ENCODE measurements at places on chromosomes 6 and 20.

- peak; percentile 13 for DNase-seq
These were observed 62.3 kb downstream of the STK4 start for GRCh38 chr20:45028424-45029136.

DNA sequence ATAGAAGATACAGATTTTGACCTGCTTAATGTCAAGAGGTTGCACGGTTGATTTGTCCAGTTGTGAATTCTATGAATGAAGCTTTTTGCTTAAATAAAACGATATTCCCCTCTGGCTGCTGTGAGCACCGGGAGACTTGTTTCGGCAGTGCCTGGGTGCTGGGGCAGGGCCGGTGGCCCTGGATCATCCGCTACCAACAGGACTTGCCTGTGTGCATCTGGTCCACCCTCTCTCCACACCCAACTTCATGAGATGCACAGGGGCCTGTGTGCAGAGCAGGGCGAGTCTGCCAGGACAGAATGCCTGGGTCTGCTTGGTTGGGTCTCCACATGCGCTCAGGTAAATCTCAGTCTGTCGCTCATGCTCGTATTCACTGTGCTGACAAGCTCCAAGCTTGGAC is 65.5 kb downstream of the TSHZ2 start:
- no peak for DNase-seq

DNA sequence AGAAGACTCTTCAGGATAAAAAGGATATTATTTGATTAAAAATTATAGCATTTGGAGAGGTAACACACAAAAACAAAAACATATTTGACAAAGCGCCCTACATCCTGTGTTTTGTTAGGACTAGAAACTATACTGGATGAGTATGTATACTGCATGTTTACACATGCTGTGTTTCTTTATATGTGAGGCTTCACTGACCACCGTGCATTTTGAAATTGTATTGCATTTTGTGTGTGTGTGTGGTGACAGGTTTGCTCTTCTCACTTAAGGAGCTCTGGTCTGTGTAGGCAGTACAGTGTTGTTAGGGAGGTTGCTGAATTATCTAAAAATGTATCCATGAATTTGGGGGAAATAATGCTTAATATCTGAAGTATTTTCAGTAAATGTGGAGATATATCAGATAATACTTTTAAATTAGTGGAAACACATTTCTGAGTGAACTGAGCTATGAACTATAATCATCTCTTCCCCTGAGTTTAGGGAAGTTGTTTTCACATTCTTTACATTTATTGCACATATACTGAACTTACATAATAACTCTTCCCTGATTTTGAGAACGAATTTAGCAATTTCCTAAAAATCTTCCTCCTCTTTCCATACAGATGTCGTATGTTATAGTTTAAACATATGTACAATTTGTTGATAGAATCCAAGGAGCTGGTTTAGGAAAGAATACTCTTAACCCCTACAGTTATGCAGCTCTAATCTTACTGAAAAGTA is 43.3 kb downstream of the TMEM170B start:
- no peak for DNase-seq

DNA sequence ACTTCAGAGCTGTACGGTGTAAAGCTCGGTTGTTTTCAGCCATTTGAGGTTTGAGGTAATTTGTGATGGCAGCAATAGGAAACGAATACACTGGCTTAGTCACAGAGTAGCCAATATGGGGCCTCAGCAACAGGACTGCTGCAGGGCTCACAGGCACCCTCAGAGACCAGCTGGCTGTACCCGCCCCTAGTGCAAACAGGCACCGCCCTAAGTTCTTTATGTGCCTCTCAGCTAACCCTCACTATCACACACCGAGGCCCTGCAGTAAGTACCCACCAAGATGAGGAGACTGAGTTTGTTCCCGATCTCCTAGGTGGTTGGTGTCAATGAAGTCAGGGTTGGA is 11.2 kb upstream of the SERPINB9 start:
- no peak for DNase-seq

- DNase-seq, result no peak
These were observed 52.3 kb downstream of the UQCC1 start for GRCh38 chr20:35359335-35359950.

DNA sequence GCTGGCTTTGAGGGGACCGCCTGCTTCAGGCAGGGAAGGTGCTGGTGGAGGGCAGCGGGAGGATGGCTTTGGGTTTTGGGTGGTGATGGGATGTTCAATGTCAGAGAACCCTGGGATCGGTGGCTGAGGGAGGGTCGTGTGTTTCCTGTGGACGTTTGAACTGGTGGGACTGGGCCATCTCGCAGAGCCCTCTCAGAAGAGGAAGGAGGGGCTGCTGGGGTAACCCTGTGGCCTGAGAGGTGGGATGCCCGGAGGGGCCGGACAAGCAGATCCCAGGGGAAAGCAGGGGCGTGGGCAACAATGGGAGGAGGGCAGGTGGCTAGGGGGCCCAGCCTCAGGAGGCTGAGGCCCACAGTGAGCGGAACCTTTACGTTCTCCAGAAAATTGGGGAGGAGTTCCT is 34.9 kb downstream of the PYGB start:
- no peak for DNase-seq

DNA sequence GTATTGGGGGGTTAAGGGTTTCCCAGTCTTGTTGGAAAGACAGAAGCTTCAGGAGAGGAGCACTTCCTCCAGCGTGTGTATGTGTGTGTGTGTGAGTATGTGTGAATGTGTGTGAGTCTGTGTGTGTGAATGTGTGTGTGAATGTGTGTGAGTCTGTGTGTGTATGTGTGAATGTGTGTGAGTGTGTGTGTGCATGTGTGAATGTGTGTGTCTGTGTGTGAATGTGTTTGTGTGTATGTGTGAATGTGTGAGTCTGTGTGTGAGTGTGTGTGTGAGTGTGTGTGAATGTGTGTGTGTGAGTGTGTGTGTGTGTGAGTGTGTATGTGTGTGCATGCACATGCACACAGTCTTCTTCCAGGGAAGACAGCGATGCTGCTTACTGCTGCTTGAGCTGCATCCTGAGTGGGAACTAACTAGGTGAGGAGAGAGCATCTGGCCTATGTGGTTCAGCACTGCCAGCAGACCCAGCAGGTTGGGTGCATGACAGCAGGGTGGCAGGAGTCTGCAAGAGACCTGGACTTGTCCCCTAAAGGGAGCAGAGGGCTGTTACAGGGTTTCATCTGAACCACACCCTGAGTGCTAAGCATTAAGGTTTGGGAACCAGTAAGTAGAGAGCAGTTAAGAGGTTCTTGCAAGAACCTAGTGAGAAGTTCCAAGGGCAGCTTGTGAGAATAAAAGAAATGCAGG is 22.7 kb upstream of the CCND3 start:
- no peak for DNase-seq

- DNase-seq, result no peak
These were observed 139.0 kb downstream of the IMPG1 start for GRCh38 chr6:75933387-75933975.

DNA sequence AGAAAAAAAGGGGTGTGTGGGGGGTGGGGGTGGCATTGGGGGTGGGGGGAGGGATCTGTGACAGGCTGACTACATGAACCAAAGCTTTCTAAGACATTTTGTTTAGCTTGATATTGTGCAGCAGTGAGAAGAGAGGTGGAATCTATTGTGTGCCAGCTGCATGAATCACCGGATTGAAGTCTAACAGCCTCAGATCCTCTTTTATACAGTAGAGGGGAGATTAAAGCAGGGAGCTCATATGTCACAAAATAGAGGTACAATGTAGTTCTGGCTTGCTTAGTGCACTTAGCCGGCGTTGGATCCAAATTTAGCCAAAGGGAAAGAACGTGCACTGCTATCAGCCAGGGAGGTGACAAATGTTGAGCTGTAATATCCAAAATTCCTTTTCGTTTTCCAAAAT is 404.2 kb upstream of the CITED2 start:
- DNase-seq, result no peak

DNA sequence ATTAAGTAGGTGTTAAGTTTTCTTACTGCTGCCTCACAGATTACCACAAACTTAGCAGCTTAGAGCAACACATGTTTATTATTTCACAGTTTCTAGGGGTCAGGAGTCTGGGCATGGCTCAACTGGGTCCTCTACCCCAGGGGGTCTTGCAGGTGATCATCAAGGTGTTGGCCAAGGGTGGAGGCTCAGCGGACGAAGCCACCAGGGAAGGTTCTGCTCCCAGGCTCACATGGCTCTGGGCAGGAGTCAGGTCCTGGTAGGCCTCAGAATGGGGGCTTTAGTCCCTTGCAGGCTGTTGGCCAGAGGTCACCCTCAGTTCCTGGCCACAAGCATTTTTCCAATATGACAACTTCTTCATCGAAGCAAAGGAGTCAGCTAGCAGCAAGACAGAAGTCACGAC is 362.5 kb downstream of the PREX1 start:
- no peak for DNase-seq

DNA sequence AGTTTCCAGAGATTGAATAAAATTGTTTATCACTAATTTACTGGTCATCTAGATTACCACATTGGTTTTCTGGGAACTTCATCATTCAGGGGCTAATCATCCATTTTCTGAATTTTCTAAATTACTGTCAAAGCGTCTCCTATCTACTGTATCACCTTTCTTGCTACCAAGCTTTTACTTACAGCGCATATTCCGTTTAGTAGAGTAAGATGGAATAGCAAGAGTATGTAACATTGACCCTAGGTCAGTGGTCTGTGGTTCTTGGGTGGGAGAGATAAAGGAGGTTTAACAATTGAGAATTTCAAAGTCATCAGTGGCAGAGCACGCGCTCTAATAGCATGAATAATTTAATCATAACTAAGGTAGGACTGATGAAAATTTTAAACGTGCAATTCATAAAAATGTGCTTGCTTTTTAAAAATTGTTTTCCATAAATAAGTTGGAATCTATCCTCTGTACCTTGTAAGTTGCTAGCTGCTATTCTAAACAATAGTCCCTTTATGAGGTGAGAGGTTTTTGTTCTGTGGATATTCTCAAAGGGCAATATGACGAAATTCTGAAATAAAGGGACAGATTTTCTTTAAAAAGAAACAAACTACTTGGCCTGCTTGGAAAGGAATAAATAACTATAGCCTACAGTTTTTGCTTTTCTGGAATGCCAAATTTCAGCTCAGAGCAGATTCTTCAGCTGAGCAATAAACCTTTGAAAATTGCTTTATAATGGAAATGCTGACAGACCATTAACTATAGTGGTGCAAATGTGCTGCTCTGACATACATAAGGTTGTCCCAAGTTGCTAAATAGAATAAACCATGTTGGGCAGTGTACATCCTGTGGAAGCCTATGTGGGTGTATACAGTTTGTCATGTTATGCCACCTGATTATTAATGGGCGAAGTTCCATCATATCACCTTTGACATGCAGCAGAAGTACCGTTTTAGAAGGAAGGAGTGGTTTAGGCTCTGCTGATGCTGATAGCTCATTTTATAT is 84.1 kb downstream of the ZFAND3 start:
- DNase-seq, result no peak

GRCh38 chr6:41426438-41426851 is 91.0 kb downstream of the NCR2 start:
- peak; percentile 13 for DNase-seq

DNA sequence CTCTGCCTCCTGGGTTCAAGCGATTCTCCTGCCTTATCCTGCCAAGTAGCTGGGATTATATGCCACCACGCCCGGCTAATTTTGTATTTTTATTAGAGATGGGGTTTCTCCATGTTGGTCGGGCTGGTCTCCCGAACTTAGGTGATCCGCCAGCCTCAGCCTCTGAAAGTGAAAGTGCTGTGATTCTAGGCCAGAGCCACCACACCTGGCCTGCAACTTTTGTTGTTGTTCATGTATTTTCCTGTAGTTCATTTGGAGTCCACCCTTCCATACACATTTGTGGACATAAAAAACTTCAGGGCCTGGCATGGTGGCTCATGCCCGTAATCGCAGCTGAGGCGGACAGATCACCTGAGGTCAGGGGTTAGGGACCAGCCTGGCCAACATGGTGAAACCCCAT is 14.5 kb downstream of the HSPA1B start:
- DNase-seq, result no peak

GRCh38 chr6:36515844-36516243 is 31.4 kb downstream of the STK38 start:
- no peak for DNase-seq

GRCh38 chr6:134295953-134296553 is 21.9 kb downstream of the SGK1 start:
- no peak for DNase-seq

DNA sequence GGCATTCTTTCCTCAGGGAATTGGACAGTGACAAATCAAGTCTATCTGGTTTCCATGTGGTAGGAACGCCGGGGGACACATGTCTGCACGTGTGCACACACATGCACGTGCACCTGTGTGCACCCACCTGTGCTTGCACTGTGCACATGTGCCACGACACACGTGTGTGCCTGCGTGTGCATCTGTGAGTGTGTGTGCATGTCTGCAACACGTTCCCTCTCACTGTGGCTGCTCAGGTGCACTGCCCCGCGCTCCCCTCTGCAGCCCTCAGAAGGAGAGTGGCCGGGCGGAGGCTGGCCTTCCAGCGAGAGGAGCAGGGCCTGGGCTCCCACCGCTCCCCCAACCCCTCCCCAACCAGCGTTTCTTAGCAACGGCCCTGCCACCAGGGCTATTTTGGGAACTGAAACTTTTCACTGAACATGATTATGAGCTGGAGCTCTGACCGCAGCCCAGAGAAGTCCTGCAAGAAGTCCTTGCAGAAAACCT is 147.8 kb downstream of the PHACTR3 start:
- DNase-seq, result no peak

DNA sequence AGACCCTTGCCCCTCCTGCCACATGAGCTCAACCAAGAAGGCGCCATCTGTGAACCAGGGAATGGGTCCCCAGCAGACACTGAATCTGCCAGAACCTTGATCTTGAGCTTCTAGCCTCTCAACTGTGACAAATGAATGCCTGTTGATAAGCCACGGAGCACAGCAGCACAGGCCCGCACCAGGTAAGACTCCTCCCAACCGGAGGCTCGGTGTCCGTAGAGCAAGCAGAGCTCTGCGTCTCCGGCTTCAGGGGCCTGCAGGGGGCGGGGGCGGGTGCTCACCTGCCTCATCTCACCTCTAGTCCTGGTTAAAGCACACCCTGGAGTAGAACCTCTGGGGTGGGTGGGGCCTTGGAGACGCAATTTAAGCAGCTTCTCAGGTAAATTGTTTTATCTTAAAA is 122.7 kb downstream of the SMOC2 start:
- DNase-seq, result no peak

- no peak for DNase-seq
These were observed 267.7 kb downstream of the HAO1 start for GRCh38 chr20:7672571-7672970.

DNA sequence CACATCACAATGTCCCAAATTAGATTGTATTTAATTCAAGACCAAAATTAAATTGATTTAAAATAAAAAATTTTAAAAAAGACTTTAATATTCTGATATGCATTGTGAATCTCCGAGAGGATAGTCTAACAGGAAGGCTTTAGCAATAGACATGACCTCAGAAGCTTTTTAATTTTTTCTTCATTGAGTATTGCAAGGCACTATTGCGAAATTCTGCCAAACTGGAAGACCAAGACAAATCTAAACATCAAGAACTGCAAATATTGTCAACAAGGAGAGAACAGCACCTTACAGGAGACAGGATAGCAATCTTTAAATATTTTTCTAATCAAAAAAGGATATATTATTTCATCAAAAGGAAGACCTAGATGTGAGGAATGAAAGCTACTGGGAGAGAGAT is 56.9 kb downstream of the BMP5 start:
- no peak for DNase-seq
